ENCODE measurements at places on chromosomes 16 and 17.

GRCh38 chr17:81958633-81959342, 2.2 kb downstream of the NOTUM start:
- DNase-seq, result no peak
- H3K4me3 ChIP-seq, result no peak overlapping the region
- peaks cover 8% of the 10 kb centered on the region for H3K27me3 ChIP-seq
- no peak overlapping the region for H3K27ac ChIP-seq
- H3K4me1 ChIP-seq, result no peaks in the 10 kb centered on the region

DNA sequence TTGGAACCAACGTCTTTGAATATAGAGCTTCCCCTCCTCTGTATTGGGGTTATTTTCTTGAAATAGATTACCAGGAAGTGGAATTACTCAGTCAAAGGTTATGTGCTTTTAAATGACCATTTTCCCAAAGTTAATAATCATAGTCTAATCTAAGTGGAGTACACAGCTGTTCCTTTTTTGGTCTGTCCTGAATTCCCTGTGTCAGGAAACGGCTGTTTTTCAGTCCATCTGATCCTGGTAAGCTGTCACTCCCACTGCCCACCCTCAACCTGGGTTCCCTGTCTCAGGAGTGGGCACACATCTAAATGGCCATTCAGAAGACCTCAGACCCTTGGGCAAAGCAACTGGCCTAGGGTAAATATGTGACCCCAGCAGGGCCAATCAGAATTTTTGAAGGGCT, 57.6 kb upstream of the KSR1 start:
- no peaks in the 10 kb centered on the region for H3K27me3 ChIP-seq
- no peak overlapping the region for H3K4me3 ChIP-seq
- no peak for DNase-seq
- H3K27ac ChIP-seq, result no peak overlapping the region
- no peaks in the 10 kb centered on the region for H3K36me3 ChIP-seq

GRCh38 chr16:11138769-11139325, 117.2 kb downstream of the SOCS1 start:
- H3K4me3 ChIP-seq, result no peak overlapping the region
- no peak for DNase-seq
- 0 out of 2 replicates have a peak, but pooled peaks cover 2% of the 10 kb centered on the region for H3K36me3 ChIP-seq

GRCh38 chr16:1119766-1120576, 23.9 kb upstream of the C1QTNF8 start:
- H3K4me3 ChIP-seq, result no peak overlapping the region
- no peaks in the 10 kb centered on the region for H3K27me3 ChIP-seq
- H3K4me1 ChIP-seq, result no peaks in the 10 kb centered on the region
- no peak overlapping the region for H3K27ac ChIP-seq

- H3K4me1 ChIP-seq, result no peaks in the 10 kb centered on the region
- no peak for DNase-seq
- peak overlapping the region; percentile 88 for H3K27ac ChIP-seq
- no peaks in the 10 kb centered on the region for H3K27me3 ChIP-seq
- peak overlapping the region; percentile 98 for H3K4me3 ChIP-seq
Observed at GRCh38 chr17:39450051-39450450, 1.0 kb downstream of the MED1 start.

DNA sequence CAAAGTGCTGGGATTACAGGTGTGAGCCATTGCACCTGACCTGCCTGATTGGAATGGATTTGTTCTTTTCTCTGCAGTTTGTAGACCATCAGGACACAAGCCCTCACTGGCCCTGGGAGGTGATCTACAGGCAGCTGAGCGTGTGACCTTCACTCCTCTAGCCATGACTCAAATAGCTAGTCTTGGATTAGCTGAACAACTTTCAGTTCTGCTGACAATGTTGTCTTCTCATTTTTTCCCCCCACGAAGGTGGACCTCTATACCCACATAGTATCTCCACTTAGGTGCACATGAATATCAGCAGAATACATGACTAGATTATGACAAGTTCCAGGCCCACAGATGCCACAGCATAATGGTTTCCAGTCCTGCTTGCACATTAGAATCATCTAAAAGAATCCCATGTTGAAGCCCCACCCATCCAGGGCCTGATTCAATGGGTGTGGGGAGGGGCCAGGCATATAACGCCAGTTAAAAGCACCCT, 36.8 kb downstream of the HS3ST3B1 start:
- no peaks in the 10 kb centered on the region for H3K36me3 ChIP-seq
- no peak overlapping the region for H3K4me3 ChIP-seq
- no peaks in the 10 kb centered on the region for H3K27me3 ChIP-seq
- 0 out of 2 replicates have a peak, but pooled peaks cover 3% of the 10 kb centered on the region for H3K4me1 ChIP-seq
- no peak for DNase-seq

GRCh38 chr16:6880263-6880662, 452.4 kb upstream of the RBFOX1 start:
- DNase-seq, result no peak
- no peaks in the 10 kb centered on the region for H3K27me3 ChIP-seq
- no peaks in the 10 kb centered on the region for H3K4me1 ChIP-seq
- H3K27ac ChIP-seq, result no peak overlapping the region
